ENCODE measurements at places on chromosomes 12 and 14.

DNA sequence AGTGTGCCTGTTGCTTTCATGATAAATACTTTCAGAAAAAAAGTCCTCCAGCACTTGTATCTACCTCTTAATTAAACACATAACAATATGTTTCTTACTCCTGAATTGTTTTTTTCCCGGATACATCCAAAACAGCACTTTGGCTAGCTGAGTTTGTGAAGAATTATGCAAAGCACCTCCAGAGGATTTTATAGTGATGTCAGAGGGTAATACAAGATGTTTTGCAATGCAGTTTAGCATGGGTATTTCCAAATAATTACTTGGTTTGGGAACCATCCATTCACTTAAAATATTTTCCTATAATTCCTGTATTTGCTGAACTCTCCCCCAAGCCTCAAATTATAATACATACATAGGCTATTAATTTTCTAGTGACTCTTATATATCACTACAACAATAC lies 37.7 kb upstream of the DBX2 start:
- no peak for DNase-seq

- no peak for DNase-seq
These were observed 127.9 kb downstream of the CACNA1C start for GRCh38 chr12:2180737-2181082.

DNA sequence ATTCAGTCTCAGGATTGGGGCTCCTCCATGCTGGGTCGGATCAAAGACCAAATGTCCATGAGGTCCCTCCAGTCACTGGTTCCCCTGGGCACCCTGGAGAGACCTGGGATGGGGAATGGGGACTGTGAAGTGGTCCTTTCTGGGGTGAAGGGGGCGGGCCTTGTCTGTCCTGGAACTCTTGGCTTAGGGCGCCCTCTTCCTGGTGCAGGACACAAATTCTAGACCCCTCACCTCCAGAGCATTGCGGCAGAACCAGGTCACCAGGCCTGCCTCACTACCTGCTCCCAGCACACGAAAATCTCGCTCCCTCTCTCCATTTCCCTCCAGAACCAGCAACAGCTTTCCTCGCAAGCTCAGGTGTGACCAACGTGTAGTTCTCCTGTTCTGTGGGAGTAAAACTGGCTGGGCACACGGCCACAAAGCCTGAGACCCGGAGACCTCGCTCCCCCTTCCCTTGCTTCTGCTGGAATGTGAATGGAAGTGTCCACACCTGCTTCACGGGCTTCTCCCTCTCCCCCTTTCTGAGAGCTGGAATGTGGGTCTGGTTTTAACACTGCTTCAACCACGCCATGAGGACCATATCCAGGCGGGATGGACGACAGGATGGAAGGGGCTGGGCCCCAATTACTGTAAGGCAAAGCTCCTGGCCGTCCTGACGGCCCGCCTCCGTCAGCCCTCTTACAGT lies 112.7 kb downstream of the SCARB1 start:
- no peak for DNase-seq

- DNase-seq = no peak
These were observed 68.3 kb downstream of the ZC3H14 start for GRCh38 chr14:88631091-88631490.

GRCh38 chr14:50906326-50907065 lies 34.6 kb downstream of the ABHD12B start:
- no peak for DNase-seq

DNA sequence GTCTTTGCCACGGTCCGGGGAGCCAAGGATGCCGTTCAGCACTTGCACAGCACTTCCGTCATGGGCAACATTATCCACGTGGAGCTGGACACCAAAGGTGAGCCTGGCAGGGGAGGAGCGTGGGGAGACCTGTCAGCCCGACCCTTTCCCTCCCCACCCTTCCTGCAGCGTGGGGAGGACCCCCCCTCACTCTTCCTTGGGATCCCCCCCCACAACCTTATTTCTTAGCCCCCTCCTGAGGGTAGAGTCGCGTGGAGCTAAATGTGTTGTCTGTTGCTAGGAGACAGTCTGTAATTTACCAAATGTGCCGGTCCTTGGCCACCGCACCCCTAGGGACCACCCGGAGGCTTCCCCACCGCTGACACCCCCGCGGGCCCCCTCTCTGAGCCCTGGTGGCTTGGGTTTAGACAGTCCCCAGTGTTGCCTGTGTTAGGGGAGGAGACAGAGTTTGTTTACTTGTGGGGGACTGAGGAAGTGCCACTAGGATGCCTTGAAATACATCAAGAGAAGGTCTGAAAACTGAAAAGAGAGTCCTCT lies 2.3 kb downstream of the SETD1B start:
- no peak for DNase-seq

DNA sequence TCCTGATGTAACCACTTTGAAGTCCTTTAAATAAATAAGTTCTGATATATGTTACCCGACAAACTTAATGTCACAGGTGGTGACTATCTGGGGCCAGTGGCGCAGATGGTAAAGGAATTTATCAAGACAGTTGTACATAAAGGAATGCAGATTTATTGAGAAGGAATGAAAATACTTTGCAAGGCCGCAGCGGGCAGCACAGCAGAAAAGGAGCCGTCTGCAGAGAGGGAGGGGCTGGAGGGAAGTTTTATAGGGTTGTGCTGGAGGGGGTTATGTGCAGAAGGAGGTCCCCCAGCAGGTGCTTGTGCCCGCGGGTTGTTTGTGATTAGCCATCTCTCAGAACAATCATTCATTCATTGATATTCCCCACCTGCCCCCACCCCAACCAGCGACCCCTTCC lies 17.4 kb downstream of the GPRC5D start:
- no peak for DNase-seq

GRCh38 chr12:22573181-22573580 lies 28.8 kb upstream of the C2CD5 start:
- no peak for DNase-seq

DNA sequence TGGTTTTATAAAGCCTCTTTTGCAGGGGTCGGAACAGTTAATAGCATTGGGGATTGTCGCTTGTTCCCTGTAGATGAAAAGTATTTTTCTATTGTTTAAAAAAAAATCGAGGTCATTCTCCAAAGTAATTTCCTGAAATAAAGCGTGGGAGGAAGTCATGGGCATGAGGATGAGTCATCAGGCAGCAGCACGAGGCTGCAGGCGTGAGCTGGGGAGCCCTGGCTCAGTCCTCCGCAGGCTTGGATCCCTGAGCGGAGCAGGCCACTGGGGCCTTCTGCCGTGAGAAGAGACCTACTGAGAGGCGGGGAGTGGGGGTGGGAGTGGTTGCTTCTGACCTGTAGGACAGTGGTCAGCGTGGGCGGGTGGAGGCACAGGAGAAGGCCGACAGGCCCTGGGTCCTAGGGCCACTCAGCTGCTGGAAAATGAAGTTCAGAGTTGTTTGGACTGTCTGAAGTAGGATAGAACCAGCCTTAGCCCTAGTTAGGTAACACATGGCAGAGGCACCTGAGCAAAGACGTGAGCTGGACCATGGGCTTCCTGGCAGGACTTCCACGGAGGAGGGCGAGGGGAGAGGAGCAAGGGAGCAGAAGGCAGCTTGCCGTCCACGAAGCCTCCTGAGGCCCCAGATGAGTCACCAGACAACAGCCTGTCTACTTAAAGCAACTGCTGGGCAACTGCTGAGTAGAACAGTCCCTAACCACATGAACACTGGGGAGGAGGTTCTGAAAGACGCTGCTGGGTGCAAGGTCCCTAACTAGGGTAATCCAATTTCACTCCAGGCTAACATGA lies 21.1 kb upstream of the LGALS3 start:
- no peak for DNase-seq

DNA sequence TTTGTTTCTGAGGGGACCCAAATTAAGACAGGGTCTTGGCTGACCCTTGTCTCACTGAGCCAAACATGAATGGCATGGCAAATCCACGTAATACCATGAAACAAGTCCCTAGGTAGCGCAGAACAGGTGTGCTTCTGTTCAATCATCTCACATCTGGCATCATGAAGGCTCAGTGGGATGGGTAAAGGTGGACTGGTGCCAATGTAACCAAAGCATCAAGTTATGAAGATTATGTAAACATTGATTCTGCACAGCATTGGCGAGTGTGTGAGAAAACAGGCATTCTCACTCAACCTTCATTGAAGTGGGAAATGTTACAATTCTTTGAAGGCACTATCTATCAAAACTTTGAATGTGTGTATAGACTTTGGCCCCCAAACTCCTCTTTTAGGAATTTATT lies 41.9 kb downstream of the PTGER2 start:
- peak; percentile 93 for DNase-seq

GRCh38 chr12:120194226-120194533 lies 335 bp downstream of the GCN1 start:
- no peak for DNase-seq

- no peak for DNase-seq
These were observed 43.9 kb upstream of the TRAF3 start for GRCh38 chr14:102733326-102733725.

DNA sequence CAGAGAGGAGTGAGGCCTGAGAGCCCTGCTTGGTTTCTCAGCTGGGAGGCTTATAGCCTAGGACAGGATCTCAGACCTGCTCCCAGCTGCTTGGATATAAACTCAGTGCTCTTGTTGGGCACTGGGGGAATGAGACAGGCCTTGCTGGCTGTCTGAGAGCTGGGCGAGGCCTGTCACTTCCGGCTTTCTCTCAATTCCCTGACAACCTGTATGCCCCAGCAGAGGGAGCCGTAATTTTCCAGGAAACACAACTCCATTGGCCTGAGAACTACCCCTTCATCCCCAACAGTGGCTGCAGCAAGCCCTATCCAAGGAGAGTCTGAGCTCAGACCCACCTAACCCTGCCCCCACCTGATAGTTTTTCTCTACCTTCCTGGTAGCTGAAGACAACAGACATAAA lies 258.3 kb upstream of the STXBP6 start:
- no peak for DNase-seq

- DNase-seq = no peak
These were observed 1249.4 kb downstream of the LRFN5 start for GRCh38 chr14:42856106-42856505.

Measured in NCI-H2029 treated with DMSO at 0.1 percent for 48 hours (cell line).